ENCODE measurements at places on chromosomes 4 and X.

GRCh38 chrX:47483306-47484268 is 565 bp upstream of the ZNF41 start:
- DNase-seq: no peak

GRCh38 chr4:156906325-156906724 is 65.3 kb downstream of the PDGFC start:
- no peak for DNase-seq

DNA sequence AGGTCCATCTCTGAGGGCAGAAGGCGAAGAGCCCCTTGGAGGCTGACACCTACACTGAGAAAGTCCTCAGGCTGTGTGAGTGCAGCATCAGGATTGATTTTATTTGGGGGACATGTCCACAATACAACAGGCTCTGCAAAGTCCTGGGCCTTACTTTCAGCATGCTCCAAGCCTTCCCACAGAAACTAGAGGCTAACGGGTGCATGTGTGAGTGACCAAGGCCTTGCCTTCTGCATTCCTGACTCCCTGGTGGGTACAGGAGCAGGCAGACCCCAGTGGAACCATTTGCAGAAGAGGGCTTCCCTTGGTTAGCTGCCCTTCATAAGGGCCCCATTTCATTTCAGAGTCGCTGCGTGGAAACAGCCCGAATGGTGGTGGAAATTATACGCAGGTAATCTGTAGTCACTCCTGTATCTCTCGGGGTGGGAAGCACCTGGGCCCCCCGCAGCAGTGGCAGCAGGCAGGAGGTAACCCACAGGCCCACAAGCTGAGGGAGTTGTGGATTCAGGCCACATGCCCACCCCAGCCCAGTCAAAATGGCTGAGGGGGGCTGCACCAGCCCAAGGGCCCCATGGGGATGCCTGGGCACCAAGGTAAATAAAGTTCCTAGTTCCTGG is 37.7 kb downstream of the NSG1 start:
- DNase-seq: no peak

GRCh38 chrX:2572740-2573139 is 72.0 kb upstream of the DHRSX start:
- DNase-seq: no peak

- peak; percentile 34 for DNase-seq
Observed at GRCh38 chr4:13888112-13888511, 260.6 kb upstream of the BOD1L1 start.

GRCh38 chr4:18441676-18442075 is 420.1 kb upstream of the LCORL start:
- no peak for DNase-seq

DNA sequence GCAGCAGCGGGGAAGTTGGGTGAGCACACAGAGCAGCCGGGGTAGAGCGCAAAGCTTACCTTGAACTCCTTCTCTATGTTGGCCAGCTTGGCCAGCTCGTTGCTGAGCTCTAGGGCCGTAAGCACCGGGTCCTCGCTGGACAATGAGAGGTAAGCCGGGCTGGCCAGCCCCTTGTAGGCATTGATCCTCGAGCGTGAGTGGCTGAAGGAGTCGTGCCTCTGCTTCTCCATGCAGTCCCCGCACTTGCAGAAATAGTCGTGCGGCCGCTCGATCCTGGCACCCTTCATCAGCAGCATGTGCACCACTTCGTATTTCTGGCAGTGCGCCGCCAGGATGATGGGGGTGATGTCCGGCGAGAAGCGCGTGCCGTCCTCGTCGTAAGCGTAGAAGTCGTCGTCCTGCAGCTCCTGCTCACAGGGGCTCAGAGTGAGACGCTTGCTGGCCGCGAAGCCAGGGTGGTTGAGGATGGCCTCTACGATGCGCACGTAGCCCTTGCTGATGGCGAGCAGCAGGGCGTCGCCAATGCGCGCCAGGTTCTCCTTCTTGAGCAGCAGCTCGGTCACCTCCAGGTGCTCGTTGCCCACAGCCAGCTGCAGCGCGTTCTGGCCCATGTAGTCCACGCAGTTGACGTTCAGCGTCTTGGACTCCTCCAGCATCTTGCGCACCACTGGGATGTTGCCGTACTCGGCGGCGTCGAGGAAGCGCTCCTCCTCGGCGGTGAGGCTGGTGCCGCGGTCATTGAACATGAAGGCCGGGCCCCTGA is 19.5 kb downstream of the TRPC3 start:
- no peak for DNase-seq

DNA sequence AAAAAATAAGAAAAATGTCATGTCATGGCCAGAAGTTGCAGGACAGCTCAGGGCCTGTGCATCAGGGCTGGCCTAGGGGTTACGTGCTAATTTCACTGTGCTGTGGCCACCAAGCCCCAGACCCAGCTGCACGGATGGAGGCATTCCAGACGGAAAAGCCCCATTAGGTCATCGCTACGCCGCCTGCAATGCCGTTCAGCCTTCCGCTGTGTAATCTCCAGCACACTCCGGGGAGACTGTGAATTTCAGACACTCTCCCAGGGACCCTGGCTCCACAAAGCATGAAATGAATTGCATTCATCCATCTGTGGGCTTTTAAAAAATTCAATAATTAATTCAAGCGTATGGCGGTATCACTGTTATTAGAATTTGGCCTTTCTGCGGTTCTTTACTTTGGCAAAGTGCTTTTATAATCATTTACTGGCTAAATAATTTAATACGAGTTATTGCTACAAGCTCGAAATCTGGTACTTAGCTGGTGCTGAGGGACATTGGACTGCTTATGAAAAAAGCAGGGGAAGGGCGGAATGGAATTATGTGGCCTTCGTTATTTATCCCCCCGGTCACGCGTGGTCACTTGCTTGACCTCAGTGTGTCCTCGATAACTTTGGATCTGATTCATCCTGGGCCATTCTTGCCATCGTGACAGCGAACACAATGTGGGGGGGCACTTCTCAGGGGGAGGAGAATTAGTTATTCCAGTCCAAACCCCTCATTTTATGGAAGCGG is 9.0 kb upstream of the NSG1 start:
- no peak for DNase-seq

DNA sequence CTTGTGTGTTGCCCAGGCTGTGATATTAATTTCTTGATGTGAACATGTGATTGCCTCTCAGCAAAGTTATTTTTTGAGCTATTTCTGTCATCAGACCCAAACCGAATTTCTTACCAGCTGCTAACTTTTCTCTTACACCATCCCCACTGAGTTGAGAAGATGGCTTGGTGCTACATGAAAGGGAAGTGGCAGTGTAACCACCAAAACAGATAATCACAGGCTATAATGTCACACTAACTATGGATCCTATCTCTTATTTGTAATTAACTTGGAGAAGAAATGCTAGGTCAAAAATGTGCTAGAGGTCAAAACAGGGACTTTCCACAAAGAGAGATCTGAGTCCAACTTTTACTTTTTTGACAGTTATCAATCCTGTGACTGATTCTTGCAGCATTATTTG is 43.8 kb downstream of the ELOVL6 start:
- DNase-seq: no peak
